ENCODE measurements at places on chromosomes 2 and 18.

GRCh38 chr2:77720115-77720514 lies 197.9 kb upstream of the LRRTM4 start:
- DNase-seq: no peak

- DNase-seq: no peak
Observed at GRCh38 chr2:134858245-134858644, 19.8 kb downstream of the ACMSD start.

GRCh38 chr18:59429608-59430007 lies 70.5 kb upstream of the LMAN1 start:
- DNase-seq: no peak

DNA sequence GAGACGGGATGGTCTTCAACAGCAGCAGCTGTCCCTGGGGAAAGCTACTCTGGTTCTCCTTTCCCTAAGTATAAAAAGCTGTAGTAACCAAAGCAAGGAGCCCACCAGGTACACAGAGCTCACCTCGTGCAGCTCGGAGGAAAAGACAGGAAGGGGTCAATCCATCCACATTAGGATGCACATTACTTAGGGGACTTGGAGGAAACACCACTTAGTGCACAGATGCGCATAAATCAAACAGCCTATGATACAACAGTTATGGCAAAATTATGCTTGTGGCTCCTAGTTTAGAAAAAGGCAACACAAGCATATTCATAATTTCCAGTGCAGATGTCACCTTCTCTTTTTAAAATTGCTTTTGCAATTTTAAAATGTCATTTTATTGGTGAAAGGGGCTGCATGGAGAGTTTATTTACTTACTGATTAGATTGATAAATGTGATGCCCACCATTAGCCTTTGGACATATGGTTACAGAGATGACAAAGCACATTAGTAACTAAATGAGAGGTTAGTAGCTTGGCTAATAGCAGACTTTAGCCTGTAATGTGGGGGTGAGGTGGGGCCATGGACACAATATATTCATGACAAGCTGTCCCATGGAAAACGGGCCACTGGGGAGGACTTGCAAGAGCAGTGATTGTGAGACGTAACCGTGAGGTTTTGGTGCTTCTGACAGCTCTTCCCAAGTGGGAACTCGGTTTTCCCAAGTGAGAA lies 199.8 kb downstream of the MYT1L start:
- DNase-seq: no peak

- no peak for DNase-seq
Observed at GRCh38 chr18:486929-487740, 13.4 kb downstream of the COLEC12 start.

DNA sequence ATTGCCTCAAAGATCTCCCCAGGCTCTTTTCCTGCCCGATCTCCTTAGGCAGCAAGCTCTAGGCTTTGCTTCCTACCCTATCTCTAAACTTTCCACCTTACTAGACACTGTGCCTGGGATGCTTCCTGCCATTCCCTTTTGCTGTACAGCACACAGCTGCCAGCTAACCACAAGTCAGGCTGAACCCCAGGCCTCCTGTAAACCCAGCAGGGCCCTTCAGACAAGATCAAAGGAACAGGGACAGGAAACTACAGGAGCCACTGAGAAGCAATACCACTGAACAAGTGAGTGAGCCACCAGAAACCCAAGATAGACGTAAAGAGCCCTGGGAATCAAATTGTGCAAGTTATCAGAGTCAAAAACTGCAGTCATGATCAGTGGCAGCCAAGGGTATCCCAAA lies 180.7 kb downstream of the SUCLG1 start:
- no peak for DNase-seq

- DNase-seq: no peak
Observed at GRCh38 chr2:192159208-192159607, 35.5 kb downstream of the TMEFF2 start.

- DNase-seq: no peak
Observed at GRCh38 chr2:197543206-197543605, 27.3 kb downstream of the MOB4 start.

GRCh38 chr2:210475706-210476105 lies 853 bp downstream of the LANCL1 start:
- DNase-seq: no peak

DNA sequence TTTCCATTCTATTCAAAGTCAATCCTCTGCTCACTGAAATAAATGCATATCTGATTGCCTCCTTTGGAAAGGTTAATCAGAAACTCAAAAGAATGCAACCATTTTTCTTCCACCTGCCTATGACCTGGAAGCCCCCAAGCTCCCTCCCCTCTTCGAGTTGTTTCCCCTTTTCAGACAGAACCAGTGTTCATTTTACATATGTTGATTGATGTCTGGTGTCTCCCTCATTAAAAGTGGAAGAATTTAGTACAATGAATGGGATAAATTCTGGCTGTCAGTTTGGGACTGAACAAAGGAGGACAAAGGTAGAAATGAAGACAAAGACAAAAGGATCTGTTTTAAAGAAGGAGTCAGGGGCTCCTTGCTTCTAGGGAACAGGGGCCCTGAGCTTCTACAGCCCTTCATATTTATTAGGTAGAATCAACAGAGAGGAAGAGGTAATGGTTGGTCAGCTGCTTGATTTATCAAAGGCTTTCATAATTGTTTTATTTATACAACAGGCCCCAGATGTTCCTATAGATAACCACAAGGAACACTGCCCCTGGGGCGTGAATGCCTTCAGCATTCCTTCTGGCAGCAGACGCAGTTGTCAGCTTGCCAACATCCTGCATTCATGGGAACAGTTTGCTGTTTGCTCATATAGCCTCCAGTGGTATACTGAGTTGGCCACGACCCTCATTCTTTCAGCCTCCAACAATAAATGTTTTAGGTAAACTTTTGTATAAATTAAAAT lies 949.8 kb upstream of the LRATD1 start:
- no peak for DNase-seq

- DNase-seq: no peak
Observed at GRCh38 chr2:210363876-210364275, 48.9 kb upstream of the MYL1 start.

- no peak for DNase-seq
Observed at GRCh38 chr2:199606193-199606780, 148.5 kb upstream of the SATB2 start.

DNA sequence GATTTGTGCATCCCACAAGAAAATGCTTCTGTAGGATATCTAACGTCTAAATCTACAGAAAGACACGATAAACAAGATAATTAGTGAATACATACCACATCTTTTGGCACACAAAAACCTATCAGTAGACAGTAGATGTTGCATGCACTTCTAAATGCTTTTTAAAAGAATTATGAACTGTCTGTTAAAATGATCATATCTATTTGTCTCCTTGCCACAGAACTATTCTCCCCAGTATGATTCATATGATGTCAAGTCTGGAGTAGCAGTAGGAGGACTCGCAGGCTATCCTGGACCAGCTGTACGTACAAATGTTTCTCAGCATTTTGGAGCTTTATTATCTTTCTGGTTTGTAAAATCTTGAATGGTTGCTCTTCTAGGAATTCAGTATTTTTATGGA lies 12.7 kb downstream of the COL3A1 start:
- no peak for DNase-seq

GRCh38 chr2:152594792-152595191 lies 122.5 kb downstream of the PRPF40A start:
- no peak for DNase-seq

- DNase-seq: no peak
Observed at GRCh38 chr18:9890957-9891356, 5.2 kb downstream of the TXNDC2 start.

- no peak for DNase-seq
Observed at GRCh38 chr2:41909584-41909983, 138.2 kb upstream of the PKDCC start.

DNA sequence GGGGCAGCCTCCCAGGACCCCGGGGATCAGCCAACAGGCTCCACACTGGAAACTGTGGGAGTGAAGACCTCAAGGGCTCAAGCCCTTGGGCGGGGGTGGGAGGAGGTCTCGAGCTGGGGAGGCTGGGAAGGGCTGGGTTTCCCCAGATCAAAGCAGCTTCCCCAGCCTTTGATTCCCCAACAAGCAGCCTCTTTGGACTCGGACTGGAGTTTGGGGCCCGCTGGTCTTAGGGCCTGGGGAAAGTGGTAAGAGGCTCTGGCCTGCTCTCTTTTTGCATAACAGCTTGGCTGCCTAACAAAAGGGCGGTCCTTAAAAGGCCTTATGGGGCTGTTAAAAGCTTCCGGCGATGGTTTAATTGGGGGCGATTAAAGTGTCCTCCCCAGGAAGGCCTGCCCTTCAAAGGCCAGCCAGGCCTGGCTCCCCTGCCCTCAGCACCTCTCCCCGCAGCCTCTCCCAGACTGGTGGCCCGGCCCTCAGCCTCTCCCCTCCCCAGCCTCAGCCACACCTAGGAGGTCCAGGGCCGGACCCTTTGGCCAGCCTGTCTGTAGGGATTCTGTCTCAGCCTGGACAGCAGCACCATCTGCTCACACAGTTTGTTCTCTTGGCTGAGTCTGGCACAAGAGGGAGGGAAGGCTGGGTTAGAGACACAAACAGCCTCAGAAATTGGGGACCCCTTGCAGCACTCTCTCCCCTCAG lies 39.6 kb downstream of the ZFP36L2 start:
- no peak for DNase-seq

- DNase-seq: no peak
Observed at GRCh38 chr18:61743775-61744531, 148.9 kb downstream of the RNF152 start.

All from stimulated activated effector memory CD8-positive, alpha-beta T cell treated with anti-CD3 and anti-CD28 coated beads, Interleukin-12 subunit alpha, Interleukin-12 subunit beta, amount 100 ng/mL, for 72 hours (primary cell).